IMR-90 (cell line): ENCODE measurements at places on chromosomes 2 and 18.

GRCh38 chr2:150376553-150377335 lies 110.7 kb downstream of the RND3 start:
- peak; percentile 34 for DNase-seq

DNA sequence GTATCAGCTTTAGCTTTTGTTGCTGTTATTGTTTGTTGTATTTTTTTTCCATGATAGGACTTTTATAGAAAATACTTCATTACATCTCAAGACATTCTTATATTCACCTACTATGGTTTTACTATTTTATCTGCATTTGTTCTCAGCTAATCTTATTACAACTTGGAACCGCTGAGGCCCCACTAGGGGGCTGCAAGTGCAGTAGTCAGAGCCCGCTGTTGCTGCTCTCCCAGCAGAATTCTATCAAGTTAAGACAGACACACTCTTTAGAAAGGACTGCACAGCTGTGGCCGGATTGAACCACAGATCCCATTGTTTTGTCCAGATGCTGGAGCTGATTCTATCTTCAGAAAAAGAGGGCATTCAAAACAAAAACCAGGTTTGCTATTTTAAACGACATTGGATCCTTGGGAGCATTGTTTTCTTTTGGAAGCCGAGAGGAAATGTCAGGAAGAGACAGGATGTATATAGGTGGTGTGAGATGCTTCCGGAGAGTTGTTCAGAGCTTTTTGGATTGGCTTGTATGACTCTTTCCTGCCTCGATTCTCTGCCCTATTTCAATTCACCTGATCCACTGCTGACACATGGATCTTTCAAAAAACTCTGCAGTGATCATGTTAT lies 105.7 kb upstream of the GAREM1 start:
- peak; percentile 5 for DNase-seq

- no peak for DNase-seq
Observed at GRCh38 chr18:69558052-69558451, 157.4 kb downstream of the DOK6 start.

DNA sequence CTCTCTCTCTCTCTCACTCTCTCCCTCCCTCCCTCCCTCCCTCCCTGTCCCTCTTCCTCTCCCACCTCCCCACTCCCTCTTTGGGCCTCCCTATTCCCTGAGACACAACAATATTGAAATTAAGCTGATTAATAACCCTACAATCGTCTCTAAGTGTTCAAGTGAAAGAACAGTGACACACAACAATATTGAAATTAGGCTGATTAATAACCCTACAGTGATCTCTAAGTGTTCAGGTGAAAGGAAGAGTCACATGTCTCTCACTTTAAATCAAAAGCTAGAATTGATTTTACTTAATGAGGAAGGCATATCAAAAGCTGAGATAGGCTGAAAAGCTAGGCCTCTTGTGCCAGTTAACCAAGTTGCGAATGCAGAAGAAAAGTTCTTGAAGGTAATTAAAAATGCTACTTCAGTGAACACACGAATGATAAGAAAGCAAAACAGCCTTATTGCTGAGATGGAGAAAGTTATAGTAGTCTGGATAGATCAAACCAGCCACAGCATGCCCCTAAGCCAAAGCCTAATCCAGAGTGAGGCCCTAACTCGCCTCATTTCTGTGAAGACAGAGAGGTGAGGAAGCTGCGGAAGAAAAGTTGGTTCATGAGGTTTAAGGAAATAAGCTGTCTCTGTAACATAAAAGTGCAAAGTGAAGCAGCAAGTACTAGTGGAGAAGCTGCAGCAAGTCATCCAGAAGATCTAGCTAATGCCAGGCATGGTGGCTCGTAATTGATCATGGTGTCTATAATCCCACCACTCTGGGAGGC lies 21.3 kb downstream of the MALT1 start:
- no peak for DNase-seq
